ENCODE measurements at places on chromosomes 12 and 14. TPM values are rescaled to one million over a fixed set of nuclear protein-coding genes. Genes with fewer than 3 reads are reported as not detected.

SLC25A29 gene
- 13.4 TPM for total RNA-seq

RAPGEF3 gene
- 3.9 TPM for total RNA-seq

HOXC6 gene
- total RNA-seq: 2.3 TPM

HSPB8 gene
- 33.8 TPM for total RNA-seq

C3AR1 gene
- total RNA-seq: 0.07 TPM

SLCO1A2 gene
- total RNA-seq: not detected

SLC38A4 gene
- total RNA-seq: 0.56 TPM

ZNF385A gene
- total RNA-seq: 1.8 TPM

PRICKLE1 gene
- 2.6 TPM for total RNA-seq

RAN gene
- total RNA-seq: 532 TPM

NCOR2 gene
- total RNA-seq: 122 TPM

CACNA1C gene
- total RNA-seq: 10.0 TPM

MEG3 gene
- 396 TPM for total RNA-seq

TMTC1 gene
- 93.0 TPM for total RNA-seq

HNF1A gene
- not detected for total RNA-seq

TAS2R43 gene
- not detected for total RNA-seq

B4GALNT3 gene
- total RNA-seq: 0.13 TPM

ERC1 gene
- 42.3 TPM for total RNA-seq

TEX52 gene
- not detected for total RNA-seq

ASCL1 gene
- not detected for total RNA-seq

STXBP6 gene
- total RNA-seq: 1.7 TPM

RIMBP2 gene
- not detected for total RNA-seq

SIX6 gene
- total RNA-seq: not detected

SLC6A12 gene
- total RNA-seq: not detected

HOXC11 gene
- total RNA-seq: not detected

TNS2 gene
- 61.1 TPM for total RNA-seq

PLXNC1 gene
- total RNA-seq: 1.7 TPM

FAM234B gene
- total RNA-seq: 12.6 TPM

MLF2 gene
- total RNA-seq: 158 TPM

LHX5 gene
- not detected for total RNA-seq

CFL2 gene
- total RNA-seq: 74.8 TPM

JKAMP gene
- 103 TPM for total RNA-seq

DIO2 gene
- total RNA-seq: 18.7 TPM

TCP11L2 gene
- total RNA-seq: 41.2 TPM

ERP29 gene
- total RNA-seq: 69.4 TPM

NYNRIN gene
- 6.9 TPM for total RNA-seq

PTPRO gene
- 2.2 TPM for total RNA-seq

NOS1 gene
- not detected for total RNA-seq

MDM2 gene
- total RNA-seq: 262 TPM

GPX2 gene
- not detected for total RNA-seq

L2HGDH gene
- total RNA-seq: 4.8 TPM
